ENCODE measurements at places on chromosomes 5 and 9.

- DNase-seq = peak; percentile 66
Observed at GRCh38 chr5:80957031-80957761, 3.0 kb upstream of the RASGRF2 start.

DNA sequence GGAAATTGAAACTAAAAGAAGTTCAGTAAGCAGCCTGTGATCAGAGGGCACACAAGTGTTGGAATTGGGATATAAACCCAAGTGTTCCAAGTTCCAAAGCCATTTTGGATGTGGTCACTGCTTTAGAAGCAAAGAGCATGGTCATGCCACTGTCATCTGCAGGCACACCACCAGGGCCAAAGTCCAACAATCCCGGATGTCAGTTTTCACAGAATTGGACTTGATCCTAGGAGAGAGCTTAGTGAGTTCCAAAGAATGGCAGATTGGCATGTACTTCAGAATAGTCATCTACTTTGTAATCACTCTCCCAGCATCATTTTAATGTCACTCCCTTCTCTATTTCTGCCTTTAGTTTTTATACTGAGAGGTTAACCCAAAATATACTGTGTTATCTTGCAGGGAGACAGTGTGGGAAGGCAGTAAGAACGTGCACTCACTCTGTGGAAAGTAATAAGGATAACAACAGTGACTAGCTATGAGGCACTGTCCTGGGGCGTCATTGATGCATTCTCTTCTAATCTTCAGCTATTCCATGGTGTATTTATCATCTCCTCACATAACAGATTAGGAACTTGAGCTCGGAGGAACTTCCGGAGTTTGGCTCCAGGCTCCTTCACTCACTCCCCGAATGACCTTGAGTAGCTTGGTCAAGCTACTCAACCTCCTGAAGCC is 388.0 kb downstream of the ACTL7B start:
- DNase-seq = no peak

DNA sequence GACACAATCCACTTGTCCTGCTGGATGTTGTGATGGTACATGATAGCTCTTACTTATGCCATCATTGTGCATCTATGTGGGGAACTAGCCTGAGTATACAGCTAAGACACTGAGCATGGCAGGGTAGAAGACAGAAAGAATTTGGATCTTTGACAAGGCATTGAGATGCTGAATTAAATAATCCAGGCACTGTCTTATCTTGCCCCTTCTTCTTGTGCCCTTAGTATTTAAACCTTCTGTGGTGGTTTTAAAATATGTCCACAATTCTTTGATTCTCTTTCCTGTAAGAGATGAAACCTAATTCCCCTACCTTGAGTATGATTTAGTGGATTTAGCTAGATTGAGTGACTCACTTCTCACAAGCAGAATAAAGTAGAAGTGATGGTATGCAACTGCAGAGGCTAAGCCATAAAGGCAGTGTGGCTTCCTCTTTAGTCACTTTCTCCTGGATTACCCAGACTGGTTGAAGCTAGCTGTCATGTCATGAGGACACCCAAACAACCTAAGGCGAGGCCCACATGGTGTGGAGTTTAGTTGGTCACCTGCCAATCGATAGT is 174.0 kb upstream of the NREP start:
- no peak for DNase-seq

DNA sequence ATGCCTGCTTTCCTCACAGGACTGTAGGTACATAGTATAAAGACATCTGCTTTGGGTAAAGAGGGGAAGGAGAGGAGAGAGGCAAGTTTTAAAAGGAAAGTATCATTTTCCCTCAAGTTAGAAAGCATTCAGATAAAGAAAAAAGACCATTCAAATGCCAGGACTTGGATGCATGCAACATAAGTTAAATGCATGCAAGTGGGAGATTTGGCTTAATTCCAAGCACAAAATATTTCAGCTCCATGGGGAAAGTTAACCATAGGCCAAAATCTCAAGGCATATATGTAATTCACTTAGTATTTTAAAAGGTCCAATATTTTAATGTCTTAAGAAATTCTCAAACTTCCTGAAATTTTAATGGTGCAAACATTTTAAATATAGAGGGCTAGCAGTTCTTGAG is 36.4 kb downstream of the POU5F2 start:
- DNase-seq = no peak

GRCh38 chr9:81759680-81760215 is 70.4 kb upstream of the TLE1 start:
- DNase-seq = no peak
